ENCODE measurements at places on chromosomes 11 and 22. TPM values are rescaled to one million over a fixed set of nuclear protein-coding genes. Genes with fewer than 3 reads are reported as not detected.

The SEPTIN3 gene
- 0.05 TPM for polyA plus RNA-seq

DNA sequence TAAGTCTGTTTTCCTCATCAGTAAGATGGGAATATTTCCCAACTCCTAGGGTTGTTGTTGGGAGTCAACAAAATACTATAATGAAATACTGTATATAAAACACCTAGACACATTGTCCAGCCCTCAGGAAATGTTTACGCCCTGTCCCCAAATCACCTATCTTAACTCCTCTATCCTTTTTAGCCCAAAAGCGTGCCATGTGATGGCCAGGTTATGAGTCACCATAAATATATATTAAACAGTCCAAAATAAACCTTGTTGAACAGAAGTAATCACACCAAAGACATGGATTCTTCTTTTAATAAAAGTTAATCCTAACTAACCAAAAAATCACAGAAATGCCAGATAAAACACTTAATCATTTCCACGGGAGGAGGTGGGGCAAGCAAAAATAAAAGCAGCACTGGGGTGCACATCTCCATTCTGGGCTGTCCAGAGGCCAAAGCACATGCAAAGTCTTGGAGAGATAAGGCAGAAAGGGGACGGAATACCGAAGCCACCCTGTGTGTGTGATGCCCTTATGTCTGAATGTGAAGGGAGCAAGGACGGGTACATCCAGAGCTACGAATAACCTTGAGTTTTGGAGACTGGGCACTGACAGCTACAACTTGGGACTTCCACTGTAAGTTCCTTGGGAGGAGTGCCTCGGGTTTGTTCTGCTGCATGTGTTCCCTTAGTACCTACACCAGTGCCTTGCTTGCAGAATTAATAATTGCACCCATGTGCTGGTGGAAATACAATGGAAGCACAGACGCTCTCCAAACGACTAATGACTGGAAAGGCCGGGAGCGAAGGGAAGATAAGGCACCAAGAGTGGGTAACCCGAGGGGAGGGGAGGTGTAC lies 1.1 kb downstream of the OSBP start:
- no peak for DNase-seq

GRCh38 chr11:116595305-116595880 lies 177.4 kb downstream of the BUD13 start:
- DNase-seq = no peak

The SELENOM gene
- 130 TPM for polyA plus RNA-seq

- peak; percentile 62 for DNase-seq
These were observed 47.2 kb downstream of the CYTH4 start for GRCh38 chr22:37329238-37330140.

DNA sequence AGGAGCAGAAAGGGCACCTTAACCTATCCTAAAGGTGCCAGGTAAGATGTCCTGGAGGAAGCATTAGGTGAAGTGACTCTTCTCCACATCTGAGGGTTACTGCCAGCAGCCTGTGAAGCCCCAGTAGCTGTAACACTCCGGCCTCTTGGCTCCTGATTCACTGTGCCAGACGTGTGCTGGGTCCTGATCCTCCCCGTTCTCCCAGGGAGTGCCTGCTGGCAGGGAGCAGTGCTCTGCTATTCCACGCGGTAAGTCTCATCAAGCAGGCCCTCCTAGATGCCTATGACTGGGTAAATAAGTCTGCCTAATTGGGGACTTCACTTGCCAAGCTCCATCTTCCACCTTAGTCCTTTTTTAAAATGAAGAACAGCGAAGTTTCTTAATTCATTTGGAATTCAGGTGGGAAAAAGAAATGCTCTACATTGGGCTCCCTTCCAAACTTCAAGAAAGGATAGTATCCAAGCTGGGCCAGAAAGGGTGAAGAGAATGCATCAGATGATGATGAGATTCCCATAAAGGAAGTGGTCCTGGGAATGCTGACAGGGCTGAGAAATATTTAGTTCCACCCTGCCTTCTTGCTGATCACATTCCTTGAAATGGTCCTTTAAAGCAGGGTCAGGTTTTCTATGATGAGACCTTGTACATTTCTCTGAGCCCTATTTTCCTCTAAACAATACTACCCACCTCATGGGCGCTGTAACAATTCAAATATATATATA lies 188.0 kb downstream of the MAML2 start:
- peak; percentile 88 for DNase-seq

- no peak for DNase-seq
These were observed 140.6 kb downstream of the ATG16L2 start for GRCh38 chr11:72954860-72955259.

DNA sequence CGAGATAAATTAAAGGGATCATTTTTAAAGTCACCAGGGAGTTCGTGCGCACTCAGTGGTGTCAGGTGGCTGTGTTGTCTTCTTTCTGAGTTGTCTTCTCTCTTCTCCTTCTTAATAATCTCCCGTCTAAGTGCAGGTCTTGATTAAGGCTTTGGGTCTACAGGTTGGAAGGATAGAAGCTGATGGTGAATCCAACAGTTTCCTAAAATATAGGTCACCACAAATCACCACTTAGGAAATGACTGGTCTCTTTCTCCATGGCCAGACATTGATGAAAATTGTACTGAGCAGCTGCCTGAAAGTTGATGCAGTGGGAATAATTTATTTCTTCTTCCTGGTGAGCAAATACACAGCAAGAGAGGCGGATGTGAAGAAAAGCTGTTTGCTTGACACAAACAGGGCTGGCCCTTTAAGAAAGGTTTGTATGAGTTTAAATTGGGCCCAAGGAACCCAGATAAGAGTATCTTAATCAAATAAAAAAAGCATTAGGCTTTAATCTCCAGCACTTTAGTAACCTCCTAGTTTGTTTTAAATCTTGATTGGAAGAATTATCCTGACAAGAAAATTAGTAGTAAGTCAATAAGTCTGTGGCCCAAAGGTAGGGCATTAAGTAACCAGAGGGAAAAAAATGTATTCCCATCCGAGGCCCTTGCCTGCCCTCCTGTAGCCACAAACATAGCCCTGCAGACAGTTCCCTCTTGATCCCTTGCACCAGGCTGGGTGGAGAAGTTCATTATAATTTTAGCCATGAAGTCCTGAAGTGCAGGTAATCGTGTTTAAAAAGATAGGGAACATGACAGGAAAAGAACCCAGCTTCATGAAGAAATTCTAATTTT lies 245.8 kb downstream of the KIRREL3 start:
- no peak for DNase-seq

All from fibroblast of lung (primary cell).